NCI-H82 (cell line): ENCODE measurements at places on chromosomes 1 and 21.

DNA sequence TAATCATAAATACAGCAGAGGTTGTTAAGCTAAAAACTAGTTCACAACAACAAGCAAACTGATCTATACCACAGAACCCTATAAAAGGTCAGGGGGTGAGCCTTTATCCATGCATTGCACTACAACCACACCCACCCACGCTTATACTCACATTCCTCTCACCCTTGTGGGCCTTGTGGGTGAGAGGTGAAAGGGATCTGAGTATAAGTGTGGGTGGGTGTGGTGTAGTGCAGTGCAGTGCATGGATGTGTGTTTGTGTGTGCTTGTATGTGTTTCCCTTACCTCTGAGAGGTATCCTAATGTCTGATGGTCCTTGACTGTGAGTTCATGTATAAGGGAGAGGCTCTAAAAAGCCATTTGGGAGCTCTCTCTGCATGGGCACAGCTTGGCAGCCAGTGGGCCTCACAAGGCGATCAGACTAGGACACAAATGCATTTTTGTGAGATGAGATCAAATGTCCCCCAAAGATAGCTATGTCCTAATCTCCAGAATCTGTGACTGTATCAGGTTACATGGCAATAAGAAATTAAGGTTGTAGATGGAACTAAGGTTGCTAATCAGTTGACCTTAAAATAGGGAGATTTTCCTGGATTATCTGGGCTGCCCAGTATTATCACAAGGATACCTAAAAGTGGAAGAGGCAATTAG lies 95.5 kb upstream of the DPT start:
- DNase-seq, result peak; percentile 80

DNA sequence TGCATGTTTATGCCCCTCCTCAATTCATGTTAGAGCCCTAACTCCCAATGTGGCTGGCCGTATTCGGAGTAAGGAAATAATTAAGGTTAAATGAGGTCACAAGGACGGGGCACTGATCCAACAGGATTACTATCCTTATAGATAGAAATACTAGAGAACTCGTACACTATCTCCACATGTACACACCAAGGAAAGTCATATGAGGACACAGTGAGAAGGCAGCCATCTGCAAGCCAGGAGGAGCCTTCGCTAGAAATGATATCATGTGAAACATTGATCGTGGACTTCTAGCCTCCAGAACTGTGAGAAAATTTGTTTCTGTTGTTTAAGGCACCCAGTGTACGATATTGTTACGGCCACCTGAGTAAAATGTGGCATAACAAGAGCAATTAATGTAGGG lies 79.7 kb downstream of the FAF1 start:
- DNase-seq, result peak; percentile 33

- DNase-seq, result no peak
Observed at GRCh38 chr1:244138399-244138798, 87.3 kb downstream of the ZBTB18 start.

- no peak for DNase-seq
Observed at GRCh38 chr1:227736814-227737432, 1.7 kb downstream of the SNAP47 start.

DNA sequence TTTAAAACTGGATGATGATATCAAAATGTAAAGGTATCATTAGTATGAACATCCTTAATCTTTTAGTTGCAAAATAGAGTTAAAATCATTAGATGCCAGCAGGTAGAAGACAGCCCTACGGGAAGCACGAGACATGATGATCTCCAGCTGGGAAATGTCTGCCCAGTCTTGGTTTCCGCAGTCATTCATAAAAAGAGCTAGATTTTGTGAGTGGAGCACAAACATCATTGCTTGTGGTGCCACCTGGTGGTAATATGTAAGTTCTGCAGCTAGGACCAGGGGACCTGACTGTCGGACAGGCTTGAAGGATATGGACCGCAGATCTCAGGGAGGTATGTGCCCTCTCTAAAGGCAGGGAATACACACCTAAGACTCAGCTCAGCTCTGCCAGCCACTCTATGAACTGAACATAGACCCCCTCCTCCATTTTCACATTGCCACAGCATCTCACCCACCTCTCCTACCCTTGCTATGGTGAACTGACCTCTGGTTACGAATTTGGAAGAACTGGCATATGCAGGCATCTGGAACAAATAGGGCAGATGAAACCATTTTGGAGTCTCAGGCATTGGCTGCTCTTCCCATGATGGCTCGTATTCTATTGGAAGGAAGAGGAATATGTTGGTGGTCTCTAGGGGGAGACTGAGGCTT lies 9.2 kb downstream of the FCMR start:
- peak; percentile 90 for DNase-seq

GRCh38 chr1:198031086-198031485 lies 113.9 kb downstream of the LHX9 start:
- no peak for DNase-seq

DNA sequence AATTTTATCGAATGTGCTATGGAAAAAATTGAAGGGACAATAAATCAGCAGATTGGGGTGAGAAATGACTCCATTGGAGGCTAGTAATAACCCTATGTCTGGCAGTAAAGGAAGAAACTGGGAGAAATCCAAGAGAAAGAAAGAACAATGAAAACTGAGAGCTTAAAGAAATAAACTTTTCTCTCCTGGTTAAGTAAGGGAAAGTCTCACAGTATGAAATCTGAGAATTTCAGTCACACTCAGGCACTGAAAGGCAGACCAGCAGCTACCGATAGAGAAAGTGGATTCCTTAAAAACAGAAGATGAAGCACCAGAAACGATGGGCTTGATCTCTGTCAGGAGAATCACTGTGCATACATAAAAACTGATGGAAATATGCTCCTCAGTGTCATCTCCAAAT lies 404.2 kb downstream of the PLPP3 start:
- DNase-seq, result no peak

GRCh38 chr1:45796946-45797345 lies 6.5 kb upstream of the MAST2 start:
- peak; percentile 99 for DNase-seq

DNA sequence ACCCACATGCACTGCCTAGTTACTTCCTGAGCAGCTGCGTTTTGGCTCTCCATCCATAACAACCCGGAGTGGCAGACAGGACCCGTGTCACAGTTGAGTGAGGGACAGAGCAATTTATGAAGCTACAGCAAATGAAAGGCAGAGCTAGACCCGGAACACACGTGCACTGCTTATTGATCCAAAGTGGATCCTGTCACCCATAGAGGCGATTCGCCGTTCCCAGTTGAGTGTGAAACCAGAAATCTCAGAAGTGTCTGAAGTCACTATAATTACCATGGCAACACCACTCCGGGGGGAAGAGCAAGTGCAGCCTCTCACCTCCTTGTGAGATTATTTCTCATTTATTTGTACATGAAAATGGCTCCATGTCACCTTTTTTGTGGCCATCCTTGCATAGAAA lies 365.2 kb downstream of the DSCAM start:
- no peak for DNase-seq

DNA sequence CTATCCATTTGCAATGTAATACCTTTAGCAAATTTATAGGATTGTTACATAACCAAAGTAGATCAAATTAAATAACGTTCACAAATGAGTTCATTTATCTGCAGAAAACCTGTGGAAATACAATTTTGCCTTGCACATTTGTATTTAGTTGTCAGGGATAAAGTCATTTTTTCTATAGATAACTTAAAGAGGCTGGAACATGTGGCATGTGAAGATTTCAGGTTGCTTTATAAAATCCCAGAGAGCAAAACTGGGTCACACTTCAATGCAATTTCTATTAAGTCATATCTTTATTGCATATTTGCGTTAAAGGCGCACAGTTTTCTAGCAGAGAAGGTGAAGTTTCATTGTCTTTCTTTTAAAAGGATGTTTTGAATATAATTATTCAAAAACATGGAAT lies 342.4 kb downstream of the USP25 start:
- DNase-seq, result no peak

- no peak for DNase-seq
Observed at GRCh38 chr1:213020016-213020415, 4.3 kb upstream of the ANGEL2 start.

DNA sequence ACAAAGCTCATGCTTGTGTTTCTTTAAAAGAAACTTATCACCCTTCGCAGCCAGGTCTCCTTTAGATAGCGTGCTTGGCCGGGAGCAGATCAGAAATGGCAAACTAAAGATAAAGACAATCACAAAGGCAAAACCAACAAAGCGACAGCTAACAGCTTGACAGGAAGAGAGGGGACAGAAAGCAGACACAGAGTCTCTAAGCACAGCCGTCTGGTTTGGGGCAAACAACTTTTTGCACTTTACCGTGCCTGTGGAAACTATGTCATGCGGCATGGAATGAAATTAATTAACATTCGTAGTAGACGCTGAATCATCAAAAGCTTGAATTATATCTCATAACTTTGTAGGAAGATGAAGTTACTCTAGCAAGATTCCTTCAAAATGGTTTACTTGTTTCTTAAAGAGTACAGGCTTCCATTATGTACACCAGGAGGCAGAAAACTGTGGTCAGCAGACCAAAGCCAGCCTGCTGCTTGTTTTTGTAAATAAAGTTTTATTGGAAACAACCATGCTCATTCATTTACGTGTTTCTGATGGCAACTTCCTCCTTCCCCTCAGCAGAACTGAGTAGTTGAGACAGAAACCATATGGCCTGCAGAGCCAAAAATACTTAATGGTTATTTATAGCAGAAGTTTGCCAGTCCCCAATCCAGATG lies 183.2 kb downstream of the KIF26B start:
- no peak for DNase-seq

- no peak for DNase-seq
Observed at GRCh38 chr1:95409276-95409675, 175.3 kb downstream of the RWDD3 start.

DNA sequence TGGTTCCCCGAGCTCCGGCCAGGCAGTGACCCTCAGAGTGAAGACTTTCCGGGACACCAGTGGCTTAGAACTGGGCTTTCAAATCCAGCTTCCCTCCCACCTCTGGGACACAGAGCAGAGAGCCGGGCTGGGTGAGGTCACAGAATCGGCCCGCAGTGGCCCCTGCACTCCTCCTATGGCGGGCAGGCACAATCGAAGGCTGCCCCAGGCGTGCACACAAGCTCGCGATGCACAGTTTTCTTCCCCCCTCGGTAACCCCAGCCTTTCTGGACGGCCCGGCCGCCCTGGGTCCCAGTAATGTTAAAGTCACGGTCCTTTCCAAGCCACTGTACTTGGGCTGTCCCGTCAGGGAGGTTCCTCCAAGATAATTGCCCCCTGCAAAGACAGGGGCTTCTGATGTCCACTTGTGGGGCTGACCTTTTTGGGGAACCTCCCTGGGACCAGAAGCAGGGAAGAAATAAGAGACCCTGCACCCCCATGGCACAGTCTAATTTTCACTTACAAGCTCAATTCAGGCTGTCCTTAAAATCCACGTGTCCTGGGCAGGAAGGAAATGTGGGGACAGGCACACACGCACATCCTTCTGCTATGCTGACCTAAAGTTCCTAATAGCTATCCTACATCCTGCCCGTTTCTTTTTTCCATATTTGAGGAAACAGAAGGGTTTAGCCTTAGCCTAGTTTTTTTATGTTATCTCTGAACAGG lies 13.7 kb downstream of the TFF3 start:
- DNase-seq, result no peak

DNA sequence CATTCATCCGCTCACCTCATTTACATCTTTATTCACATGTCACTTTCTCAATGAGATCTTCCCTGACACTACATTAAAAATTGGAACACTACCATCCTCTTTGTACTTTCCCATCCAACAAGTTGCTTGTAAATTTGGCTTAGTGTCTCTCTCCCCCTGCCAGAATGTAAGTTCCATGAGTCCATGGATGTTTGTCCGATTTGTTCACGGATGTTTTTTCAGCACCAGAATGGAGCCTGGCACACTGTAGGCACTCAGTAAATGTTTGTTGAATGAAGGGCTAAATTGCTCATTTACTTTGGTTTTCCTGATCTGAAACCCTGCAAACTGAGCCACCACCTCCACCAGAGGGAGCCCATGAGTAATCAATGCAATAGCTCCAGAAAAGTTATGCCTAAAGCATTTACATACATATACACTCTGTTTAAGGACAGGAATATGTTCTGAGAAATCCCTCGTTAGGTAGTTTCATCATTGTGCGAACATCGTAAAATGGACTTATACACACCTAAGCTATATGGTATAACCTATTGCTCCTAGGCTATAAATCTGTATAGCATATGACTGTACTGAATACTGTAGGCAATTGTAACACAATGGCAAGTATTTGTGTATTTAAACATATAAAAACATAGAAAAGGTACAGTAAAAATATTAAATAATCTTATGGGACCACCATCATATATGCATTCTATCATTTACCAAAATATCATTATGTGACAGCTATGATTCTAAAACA lies 2.8 kb upstream of the EYA3 start:
- DNase-seq, result peak; percentile 83

DNA sequence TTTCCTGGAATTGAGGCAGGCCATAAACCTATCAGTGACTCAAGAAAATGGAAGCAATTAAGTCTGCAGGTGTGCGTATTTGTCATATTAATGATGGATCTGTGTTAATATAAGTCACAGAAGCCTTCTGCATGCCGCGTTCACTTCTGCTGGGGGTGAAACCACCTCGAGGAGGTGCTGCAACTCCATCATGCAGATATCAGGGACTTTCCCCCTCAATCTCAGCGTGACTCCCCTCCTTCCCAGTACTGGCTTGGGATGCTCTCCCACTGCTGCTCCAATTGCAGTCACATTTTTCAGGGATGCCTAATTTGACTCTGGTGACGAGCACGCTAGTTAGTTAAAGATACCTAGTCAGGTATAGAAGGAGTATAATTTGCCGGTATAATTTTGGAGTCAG lies 87.5 kb downstream of the ASTN1 start:
- DNase-seq, result no peak

DNA sequence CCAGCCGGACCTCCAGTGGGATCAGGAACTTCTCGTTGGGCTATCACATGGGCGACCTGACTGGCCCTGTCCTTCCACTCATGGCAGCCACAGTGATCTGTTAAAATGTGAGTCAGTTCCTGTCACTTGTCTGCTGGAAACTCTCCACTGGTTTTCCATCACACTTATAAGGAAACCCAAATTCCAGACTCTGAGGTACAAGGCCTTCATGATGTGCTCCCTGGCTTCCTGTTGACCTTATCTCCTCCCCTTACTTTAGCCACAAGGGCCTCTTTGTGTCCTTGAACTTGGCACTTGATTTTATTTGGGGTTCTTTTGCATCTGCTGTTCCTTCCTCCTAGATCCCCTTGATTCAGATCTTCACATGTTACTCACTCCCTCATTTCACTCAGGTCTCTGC lies 96.8 kb downstream of the TENT5C start:
- no peak for DNase-seq

DNA sequence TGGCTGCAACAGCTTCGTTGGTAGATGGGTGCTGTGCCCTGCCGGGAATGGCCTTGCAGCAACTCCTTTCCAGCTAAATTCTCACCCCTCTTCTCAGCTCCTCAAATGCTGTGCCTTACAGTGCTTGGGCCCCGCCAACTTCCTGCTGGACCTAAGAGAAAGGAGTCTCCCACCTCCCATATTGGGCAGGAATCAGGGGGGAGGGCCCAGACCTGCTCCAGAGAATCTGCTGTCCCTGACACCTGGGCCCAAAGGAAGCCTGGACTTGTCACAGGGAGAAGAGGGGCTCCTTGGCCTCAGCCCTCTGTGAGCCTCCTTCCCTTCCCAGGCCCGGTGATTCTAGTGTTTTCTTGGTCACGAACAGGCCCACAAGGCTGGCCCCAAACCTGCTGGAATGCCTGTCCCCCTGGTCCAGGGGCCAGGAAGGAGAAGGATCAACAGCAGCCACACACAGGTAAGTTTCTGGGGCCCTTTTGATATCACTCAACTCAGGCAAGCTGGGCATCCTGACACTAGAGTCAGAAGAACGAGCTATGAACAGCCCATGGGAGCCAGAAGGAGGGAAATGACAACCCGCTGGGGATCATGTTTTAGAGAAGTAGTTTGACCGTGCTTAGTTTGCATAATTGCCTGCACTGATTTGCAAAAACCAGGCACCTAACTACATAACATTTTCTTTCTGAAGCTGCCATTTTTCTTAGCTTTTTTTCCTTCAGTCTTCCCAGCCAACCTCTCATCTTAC lies 86.2 kb downstream of the CD247 start:
- DNase-seq, result no peak
